ENCODE measurements at places on chromosomes 5 and 9.

DNA sequence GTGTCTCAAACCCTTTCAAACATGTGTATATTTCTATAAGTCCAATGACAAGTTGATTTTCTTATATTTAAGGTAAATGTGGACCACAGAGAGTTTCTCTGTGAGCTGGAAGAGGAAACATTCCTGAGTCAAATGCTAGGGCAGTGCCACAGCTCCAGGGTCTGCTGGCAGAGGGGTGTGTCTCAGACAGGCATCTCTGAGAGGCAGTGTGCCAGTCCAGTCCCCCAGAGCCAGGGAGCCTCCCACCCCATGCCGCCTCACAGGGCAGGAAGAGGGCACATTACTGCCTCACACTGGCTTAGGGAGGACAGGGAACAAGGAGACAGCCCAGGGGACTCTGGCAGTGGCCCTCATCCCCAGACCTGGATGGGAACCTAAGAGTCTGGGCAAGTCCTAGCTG lies 120.2 kb downstream of the TENT4A start:
- no peak for DNase-seq

DNA sequence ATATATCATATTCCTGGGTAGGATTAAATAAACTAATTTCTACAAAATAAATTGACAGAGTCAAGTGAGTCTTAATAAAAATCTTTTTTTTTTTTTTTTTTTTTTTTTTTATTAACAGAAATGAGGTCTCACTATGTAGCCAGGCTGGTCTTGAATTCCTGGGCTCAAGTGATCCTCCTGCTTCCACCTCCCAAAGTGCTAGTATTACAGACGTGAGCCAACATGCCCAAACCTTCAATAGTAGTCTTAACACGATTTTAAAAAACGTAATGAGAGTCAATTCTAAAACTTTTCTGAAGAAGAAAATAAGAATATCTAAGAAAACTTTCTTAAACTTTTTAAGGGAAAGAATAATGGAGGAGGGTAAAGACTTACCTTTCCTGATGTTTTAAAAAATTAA lies 84.2 kb downstream of the YIPF5 start:
- no peak for DNase-seq

DNA sequence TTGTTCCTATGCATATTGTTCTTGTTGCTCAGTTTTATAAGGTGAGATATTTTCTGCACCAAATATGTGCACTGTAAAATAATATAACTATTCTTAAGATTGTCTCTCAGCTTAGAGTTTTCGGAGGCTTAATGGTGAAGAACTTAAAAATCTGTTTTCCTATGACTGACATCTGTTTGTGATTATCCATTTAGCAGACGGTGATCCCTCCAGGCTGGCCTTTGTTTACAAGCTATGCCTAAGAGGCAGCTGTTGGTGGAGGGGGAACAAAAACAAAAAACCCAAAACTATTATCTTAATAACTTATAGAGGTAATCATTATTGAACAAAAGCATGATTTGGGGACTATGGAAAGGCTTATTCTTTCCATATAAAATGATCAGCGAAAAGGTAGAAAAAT lies 658 bp downstream of the PDCD1LG2 start:
- no peak for DNase-seq

DNA sequence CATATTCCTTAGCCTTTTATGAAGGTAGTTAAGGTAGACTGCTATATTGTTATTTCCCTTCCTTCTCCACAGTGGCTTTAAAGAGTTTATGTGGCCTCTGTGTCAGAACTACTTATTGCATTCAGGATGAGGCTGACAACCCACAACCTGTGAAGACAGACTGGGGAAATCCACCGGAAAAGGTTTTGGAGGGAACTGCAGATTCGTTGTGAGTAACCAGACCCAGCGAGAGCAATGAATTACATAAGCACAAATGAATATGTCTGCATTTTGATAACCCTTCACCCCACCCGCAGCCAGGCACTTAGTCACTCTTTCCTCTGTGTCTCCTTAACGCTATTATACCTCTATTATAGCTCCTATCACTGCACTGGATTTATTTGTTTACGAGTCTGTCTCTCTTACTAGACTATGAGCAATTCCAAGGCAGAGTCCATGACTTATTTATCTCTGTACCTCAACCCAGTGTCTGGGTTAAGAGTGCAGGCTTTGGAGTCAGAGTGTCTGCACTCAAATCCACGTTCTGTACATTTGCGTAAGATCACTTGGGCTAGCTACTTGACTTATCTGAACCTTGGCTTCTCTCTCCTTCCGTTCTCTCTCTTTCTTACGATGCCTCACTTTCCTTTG lies 19.2 kb downstream of the KCTD16 start:
- DNase-seq: no peak

- no peak for DNase-seq
These were observed 122.5 kb upstream of the RUSC2 start for GRCh38 chr9:35367451-35367850.

DNA sequence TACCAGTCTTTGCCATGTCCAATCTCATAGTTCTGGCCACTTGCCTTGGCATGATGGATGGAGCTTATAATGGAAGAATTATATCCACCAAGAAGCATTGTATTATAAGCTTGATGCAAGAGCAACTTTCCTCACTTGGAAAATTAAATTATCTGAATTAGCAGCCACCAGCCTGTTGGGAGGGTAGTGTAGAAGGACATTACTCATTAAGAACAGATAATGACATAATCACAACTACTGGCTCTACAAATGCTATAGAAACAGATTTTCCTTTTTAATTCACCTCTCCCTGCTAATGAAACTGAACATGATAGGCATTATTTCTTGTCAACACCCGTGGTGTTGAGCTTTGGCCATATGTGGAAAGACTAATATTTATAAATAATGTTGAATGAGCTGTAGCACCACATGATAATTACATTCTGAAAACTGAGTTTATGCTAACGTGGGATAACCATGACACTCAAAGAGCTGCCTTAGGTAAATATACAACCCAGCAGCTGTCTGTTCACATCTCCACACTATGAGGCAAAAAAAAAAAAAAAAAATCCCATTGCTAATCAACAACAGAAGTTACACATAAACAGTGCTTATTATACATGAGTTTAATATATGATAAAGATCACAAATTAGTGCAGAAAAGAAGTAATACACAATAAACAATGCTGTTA lies 48.1 kb upstream of the NR4A3 start:
- DNase-seq: no peak

DNA sequence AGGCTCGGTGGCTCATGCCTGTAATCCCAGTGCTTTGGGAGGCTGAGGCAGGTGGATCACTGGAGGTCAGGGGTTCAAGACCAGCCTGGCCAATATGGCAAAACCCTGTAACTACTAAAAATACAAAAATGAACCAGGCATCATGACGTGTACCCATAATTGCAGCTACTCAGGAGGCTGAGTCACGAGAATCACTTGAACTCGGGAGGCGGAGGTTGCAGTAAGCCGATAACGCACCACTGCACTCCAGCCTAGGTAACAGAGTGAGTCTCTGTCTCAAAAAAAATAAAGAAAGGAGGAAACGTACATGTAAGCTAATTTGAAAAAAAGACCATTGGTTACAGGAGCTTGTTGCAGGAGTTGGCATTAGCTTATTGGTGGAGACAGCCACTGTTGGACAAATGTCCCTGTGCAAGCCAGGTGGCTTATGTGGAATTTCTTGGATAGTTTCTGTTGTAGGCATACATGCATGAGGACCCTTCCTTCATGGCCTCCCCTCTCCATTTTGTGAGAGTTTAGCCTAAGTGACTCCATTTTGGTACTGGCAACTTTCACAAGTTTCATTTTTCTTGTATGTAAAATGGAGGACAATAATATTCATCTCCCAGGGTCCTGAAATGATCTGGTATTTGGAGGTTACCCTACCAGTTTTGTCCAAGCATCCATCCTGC lies 16.8 kb upstream of the RAB14 start:
- DNase-seq: no peak

DNA sequence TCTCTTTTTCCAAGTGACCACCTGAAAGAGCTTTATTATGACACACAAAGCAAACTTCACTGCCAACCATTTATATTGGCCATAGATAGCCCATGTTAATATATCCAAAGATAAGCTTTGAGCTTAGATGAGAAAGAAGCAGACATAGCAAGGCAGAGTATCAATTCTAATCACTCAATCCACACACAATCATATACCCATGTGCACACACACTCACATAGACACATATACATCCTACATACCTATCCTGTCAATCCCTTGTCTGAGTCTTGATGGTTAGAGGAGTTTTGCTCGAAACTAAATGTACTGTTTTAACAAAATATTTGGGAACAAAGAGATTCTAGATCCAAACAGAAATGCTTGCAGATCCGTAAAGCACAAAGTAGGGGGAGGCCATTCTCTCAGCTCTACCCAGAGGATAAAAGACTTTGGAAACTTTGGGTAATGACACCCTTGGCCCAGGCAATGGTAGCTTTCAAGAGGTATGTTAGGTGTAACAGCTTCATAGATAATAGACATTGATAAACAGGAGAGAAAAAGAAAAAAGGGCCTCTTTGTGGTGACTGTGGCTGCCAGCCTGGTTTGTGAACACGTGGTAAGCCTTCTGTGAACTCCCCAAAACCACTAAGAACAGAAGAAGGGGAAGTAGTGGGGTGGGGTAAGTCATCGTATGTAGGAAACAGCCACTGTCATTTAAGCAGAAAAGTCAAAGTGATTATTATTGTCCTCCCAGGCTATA lies 121.6 kb downstream of the TLR4 start:
- DNase-seq: no peak

- no peak for DNase-seq
These were observed 219.6 kb downstream of the PLK2 start for GRCh38 chr5:58240322-58240721.

DNA sequence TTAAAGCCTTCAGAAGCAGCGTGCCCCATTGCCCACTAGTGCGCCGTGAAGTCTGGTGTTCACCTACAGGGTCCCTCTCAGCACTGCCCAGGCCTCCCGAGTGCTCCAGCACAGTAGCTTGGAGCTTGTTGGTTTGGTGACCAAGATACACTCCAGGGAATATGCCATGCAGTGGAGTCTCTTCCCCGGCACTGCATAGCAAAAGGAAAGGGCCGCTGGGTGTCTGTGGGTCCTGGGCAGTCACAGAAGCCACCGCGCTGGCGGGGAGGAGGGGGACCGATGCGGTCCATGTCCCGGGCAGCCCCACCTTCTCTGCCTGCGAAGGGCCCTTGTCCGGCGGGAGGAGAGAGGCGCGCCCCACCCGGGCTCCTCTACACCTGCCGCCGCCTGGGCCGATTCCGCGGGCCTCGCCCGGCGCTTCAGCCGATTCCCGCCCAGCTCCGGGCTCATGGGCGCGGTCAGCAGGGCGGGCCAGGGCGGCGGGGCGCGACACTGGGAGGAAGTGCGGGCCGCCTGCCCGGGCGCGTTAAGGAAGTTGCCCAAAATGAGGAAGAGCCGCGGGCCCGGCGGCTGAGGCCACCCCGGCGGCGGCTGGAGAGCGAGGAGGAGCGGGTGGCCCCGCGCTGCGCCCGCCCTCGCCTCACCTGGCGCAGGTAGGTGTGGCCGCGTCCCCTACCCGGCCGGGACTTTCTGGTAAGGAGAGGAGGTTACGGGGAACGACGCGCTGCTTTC lies at the start of gene SYK:
Gene SYK (plus strand): TSS at position 579 of the 732 bp plus-strand sequence. CDS start 42,080 bp downstream, outside the sequence.
- DNase-seq: no peak

GRCh38 chr9:91359083-91359482 lies 2.6 kb downstream of the AUH start:
- no peak for DNase-seq

- DNase-seq: no peak
These were observed 34.5 kb upstream of the GABRP start for GRCh38 chr5:170748951-170749471.

All from amygdala (tissue), 56 donors.